ENCODE measurements at places on chromosomes 12 and 14.

DNA sequence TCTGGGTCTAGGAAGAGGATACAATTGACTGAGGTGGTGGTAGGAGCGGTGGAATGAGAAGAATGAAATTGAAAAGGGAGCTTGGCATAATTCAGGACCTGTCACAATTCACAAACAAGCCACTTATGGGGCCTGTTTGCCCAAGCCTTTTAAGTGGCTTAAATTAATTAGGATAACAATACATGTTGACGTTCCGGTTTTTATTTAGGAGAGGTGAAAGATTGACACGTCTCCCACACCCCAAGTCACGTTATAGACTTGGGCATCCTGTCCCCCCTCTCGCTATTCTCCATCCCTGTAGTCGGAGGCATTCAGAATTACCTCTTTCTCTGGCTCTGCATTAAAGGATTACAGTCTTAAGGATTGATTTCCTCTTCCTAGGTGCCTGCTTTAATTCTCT, 954 bp upstream of the CALCOCO1 start:
- DNase-seq: no peak

DNA sequence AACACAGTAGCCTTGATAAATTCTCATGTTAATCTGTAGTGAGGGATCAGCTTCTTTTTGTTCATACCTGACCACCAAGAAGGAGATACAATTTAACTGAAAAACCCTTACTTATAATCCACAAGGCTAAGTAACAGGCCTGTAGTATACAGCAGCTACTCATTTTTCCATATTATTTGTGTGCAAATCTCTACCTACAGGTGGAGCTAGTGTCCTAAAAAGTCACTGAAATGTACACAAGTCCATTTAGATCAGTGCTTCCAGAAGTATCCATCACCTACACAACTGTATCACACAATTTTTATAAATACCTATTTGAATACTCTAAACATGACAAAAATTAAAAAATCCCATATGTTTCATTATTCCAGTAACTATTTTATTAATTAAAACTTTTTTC, 173.2 kb downstream of the SLC35F4 start:
- DNase-seq: peak; percentile 42

- DNase-seq: no peak
Observed at GRCh38 chr14:93201155-93201704, 5.6 kb downstream of the GON7 start.

- peak; percentile 53 for DNase-seq
Observed at GRCh38 chr14:71665157-71665556, 267.1 kb upstream of the RGS6 start.

DNA sequence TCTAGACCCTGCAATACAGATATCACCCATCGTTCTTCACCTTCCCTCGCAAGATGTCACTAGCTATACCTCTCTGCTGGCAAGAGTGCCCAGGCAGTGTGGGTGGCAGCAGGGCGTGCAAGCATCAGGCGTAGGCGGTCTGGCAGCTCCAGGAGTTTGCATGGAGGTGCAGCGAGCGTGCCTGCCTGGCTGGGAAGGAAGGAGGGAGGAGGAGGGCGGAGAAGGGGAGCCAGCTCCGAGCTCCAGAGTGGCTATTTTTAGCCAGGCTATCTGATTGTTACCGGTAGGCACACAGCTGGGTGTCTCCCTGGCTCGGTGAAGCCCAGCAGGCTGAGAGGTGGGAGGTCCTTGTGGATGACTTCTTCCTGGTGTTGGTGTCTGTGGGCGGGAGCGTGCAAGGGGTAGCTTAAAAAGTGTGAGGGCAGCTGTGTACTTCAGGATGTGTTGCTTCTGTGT, 6.2 kb downstream of the FOXJ2 start:
- peak; percentile 40 for DNase-seq

DNA sequence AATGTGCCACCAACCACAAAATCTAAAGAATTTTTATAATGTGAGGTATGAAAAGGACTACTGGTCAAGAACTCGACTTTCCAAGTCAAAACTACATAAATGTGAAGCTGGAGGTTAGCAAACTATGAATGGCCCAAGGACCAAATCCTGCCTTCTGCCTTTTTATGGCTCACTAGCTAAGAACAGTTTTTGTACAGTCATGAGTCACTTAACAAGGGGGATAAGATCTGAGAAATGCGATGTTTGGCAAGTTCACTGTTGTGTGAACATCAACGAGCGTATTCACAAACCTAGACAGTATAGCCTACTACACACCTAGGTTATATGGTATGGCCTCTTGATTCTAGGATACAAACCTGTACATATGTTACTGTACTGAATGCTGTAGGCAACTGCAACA, 28.2 kb downstream of the FERMT2 start:
- no peak for DNase-seq

DNA sequence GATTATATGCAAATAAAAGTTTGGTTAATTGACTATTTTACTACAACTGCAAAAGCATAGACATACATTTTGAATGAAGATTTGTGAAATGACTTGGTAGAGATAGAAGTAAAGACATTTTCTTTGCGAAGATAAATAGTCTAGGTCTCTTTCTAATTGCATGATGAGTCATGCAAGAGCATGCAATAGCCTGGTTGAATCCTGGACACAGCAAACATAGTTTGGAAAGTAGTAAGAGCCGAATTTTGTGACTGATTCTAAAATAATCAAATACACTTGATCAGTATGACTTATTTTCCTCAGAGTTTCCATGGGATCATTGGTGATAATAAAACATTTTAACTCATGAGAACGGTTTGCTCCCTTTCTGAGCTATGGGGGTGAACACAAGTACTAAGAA, 27.7 kb upstream of the CAND1 start:
- DNase-seq: no peak

DNA sequence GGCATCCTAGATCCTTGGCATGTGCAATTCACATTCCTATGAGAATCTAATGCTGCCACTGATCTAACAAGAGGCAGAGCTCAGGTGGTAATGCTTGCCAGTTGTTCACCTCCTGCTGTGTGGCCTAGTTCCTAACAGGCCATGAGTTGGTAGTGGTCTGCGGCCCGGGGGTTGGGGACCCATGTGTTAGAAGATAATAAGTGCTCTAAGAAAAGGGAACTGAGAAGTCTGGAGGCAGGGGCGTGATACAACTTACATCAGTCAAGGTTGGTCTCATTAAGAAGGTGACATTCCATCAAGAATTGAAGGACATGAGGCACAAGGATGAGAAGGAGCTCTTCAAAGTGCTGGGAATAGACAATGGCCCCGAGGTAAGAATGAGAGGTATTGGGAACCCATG, 49.3 kb downstream of the OVCH1 start:
- DNase-seq: no peak

- no peak for DNase-seq
Observed at GRCh38 chr12:103518899-103519298, 23.1 kb upstream of the C12orf42 start.

DNA sequence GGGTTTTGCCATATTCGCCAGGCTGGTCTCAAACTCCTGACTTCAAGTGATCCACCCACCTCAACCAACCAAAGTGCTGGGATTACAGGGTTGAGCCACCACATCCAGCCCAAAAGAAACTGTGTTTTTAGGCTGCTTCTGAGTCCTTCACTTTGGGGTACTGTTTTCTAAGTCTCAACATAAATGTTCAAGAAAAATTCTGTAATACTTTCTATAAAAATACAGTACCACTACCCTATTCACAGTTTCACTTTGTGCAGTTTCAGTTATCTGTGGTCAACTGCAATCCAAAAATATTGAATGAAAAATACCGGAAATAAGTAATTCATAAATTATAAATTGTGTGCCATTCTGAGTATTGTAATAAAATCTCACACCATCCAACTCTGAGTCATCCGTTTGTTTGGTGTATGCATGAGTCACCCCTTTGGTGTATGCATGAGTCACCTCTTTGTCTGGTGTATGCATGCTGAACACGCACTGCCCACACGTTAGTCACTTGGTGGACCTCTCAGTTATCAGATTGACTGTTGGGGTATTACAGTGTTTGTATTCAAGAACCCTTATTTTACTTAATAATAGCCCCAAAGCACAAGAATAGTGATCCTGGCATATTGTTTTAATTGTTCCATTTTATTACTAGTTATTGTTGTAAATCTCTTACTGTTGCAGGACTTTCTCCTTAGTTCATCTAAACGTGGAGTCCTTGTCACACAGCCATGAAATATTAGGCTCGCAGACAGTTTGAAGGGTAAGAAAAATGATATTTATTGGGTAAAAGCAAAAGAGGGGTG, 190.2 kb downstream of the FSCB start:
- DNase-seq: no peak

GRCh38 chr12:120199595-120200306, 1.2 kb downstream of the RPLP0 start:
- peak; percentile 82 for DNase-seq

GRCh38 chr14:38705220-38705619, 397.8 kb downstream of the SEC23A start:
- DNase-seq: no peak

DNA sequence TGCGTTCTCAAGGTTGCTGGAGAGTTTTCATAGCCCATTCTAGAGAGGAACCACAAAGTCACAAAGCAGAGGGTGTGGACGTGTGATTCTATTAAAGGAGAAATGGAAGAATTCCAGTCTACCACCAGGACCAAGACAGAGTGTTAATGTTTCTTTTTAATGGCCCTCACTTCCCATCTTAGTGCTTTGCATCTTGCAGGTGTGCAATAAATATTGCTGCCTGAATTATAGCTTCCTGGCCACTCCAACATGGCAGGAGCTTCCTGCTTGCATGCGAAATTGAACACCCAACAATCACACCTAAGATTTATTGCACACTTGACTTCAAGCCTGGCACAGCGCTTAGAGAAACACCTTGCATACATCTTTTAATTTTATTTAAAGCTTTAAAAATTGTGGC, 22.4 kb upstream of the PPP1CC start:
- DNase-seq: no peak

DNA sequence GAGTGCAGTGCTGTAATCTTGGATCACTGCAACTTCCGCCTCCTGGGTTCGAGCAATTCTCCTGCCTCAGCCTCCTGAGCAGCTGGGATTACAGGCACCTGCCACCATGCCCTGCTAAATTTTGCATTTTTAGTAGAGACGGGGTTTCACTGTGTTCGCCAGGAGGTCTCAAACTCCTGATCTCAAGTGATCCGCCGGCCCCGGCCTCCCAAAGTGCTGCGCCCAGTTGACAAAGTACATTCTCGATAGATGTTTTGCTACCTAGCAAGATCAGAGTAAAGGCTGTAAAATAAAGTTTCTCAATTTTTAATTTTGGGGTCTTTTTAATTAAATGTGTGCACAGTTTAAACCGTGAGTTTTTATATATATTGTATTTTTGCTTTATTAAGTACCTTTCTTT, 248.9 kb downstream of the CCER1 start:
- DNase-seq: no peak

DNA sequence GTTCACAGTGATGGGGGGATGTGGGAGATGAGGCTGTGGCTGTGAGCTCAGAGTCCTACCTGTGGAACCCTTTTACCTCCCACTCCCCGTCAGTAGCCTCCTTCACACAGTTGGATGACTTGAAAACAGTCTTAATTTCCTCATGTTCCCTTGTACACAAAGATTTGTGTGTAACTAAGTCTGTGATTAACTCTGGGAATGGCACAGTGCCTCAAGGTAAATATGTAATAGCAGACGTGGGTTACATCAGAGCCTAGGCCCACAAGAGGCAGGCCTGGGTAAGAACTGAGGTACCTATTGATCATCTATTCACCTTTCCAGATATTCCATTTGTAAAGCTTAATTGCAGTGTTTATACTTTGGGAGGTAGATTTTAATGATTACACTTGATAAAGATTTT, 5.8 kb upstream of the IGF1 start:
- DNase-seq: no peak

DNA sequence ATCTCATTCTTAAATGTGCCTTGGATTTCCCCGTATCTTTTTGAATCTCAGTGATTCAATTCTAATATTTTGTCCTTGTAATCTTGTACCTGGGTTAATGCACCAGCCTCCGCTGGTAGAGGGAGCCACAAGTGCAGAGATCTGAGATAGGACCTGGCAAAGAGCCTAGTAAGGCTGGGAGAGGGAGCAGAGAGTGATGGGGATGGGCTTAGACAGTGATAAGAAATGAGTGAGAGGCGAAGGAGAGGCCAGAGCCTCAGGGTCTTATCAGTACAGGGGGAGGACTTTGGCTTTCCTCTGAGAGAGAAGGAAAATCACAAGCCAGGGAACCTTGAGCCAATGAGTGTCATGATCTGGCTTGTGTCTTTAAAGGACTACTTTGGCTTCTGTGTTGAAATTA, 30.5 kb upstream of the LMNTD1 start:
- no peak for DNase-seq

GRCh38 chr12:53067993-53068770, 11.0 kb downstream of the SPRYD3 start:
- no peak for DNase-seq

- DNase-seq: no peak
Observed at GRCh38 chr12:107450541-107450940, 235.1 kb upstream of the PWP1 start.

DNA sequence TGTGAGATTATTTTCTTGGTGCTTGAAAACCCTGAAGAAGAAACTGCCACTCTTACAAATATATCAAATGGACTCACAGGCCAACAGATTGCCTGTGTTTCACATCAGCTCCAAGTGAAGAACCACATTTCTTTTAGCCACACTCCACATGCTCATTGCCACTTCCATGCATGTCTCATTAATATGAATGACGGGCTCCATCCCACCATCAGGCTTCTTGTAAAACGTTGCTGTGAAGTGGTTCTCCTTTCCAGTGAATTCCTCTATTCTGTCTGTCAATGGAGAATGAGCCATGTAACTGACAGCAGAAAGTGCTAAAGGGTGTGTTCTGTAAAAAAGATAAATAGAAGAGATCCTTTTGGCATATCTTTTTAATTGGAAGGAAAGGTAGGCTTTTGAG, 188.2 kb upstream of the RMST start:
- no peak for DNase-seq

DNA sequence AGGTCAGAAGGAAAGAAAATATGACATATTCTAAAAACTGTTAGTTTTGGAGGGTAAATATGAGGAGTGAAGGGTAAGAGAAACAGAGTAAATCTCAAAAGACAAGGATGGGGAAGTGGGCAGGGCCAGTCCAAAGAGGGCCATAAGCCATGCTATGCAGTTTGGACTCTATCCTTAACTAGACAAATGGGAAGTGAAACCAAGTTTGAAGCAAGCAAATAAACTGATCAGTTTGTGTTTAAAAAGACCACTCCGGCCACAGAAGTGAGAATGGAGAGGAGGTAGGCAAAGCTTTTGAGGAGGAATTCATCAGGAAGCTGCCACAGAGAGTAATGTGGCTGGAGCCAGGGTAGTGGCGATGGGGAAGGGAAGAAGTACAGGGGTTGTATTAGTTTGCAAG, 37.5 kb upstream of the DAAM1 start:
- no peak for DNase-seq
